Aorta (tissue), 5 donors: ENCODE measurements at places on chromosomes 11 and 22. TPM values are rescaled to one million over a fixed set of nuclear protein-coding genes. Genes with fewer than 3 reads are reported as not detected.

HMGXB4 gene
- polyA plus RNA-seq = 9.3 TPM

EMSY gene
- 10.4 TPM for polyA plus RNA-seq

SCUBE1 gene
- polyA plus RNA-seq = 0.88 TPM

KCNJ1 gene
- not detected for polyA plus RNA-seq

TRIM22 gene
- 110 TPM for polyA plus RNA-seq

CENPM gene
- 2.6 TPM for polyA plus RNA-seq

SCGB2A2 gene
- polyA plus RNA-seq = not detected

P2RY2 gene
- polyA plus RNA-seq = 0.50 TPM

NELL1 gene
- polyA plus RNA-seq = not detected

KCNK7 gene
- 7.3 TPM for polyA plus RNA-seq

OVCH2 gene
- 0.31 TPM for polyA plus RNA-seq

LDHAL6A gene
- polyA plus RNA-seq = not detected

CSRP3 gene
- polyA plus RNA-seq = 7.5 TPM

USP35 gene
- 18.7 TPM for polyA plus RNA-seq

NXPE1 gene
- 0.15 TPM for polyA plus RNA-seq

PIWIL4 gene
- 2.8 TPM for polyA plus RNA-seq
